ENCODE measurements at places on chromosomes 7 and 10.

GRCh38 chr10:43353495-43354329, 17.7 kb upstream of the FXYD4 start:
- DNase-seq, result no peak

DNA sequence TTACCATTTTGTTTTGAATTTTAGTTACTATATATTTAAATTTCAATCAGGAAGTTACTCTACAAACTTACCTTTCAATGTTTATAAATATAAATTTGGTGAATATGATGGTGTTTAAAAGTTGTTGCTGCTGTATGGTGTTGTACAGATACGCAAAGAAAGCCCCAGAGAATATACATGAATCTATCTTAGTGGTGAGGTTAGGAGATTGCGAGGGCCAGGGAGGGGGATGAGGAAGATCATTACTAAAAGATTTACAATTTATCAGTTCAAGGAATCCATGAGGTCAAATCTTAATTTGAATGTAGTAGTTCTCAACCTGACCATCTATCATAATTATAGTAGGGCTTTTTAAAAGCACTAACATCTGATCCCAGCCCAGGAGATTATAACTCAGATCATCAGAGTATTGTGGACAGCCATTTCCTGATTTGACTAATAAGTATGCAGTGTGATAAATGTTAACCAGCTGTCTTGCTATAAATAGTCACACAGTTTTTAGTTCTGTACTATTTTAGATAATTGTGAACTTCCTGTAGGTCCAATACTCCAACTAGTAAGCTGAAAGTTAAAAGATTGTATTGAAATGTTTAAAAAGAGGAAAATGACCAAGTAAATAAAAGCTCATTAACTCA, 23.6 kb downstream of the FAM3C start:
- DNase-seq, result no peak

GRCh38 chr7:43630482-43630881, 47.6 kb downstream of the STK17A start:
- DNase-seq, result no peak

- DNase-seq, result no peak
Measured at GRCh38 chr7:47150497-47151260, 431.2 kb downstream of the TNS3 start.

DNA sequence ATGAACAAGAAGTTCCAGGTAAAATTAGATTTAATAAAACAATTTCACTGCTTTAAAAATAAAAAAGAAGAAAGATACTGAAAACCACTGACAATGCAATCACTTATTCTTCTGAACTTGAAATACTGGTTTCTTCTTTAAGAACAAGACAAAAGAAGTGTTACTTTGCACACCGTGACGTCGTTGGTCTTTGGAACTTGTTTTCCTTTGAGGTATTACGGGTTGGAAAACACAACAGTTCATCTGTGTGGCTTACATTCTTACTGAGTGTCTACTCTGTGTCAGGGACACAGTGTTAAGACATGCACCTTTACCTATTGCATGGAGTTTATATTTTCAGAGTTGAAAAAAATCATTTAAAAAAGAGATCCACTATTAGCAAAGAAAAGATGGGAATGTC, 41.3 kb upstream of the UCN3 start:
- DNase-seq, result no peak

- peak; percentile 35 for DNase-seq
Measured at GRCh38 chr10:128306966-128307365, 180.7 kb upstream of the MKI67 start.

DNA sequence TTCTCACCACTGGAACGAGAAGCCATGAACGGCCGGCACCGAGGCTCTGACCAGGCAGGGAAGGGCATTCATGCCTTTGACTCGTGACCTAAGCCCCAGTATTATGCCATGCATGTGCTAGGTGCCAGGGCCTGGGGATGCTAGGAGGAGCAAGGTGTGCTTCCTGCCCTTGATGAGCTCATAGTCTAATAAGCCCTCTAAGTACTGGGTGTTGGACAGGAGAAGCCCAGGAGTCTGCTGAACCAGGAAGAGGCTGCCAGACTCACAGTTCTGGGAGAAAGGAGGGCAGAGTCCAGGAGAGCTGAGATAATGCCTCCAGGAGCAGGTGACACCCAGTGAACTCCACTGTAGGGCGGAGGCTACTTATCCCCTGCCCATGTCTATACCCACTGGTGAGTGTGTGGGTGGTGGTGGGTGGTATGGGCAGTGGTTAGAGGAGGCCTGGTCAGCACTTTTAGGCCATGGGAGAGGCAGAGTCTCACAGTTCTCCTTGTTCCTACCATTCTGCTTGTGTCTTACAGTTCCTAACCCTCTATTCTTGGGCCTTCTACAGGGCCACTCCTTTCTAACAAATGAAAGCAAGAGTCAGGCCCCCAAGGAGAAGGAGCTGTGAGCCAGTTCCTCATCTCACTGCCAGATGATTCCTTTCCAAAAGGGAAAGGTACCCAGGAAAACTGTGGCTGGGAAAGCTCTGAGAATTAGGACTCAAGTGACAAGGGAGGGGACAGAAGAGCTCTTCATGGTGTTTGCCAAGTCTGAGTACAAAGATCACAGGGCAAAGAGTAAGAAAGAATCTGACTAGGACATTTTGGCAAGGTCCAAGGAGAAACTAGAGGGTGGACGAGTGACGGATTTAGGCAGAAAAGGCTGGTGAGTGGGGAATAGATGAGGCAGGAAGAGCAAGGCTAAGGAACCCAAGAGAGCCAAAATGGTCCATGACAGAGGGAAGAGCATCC, 3.6 kb upstream of the MXI1 start:
- DNase-seq, result no peak

- DNase-seq, result peak; percentile 83
Measured at GRCh38 chr7:471866-472639, 47.6 kb downstream of the PDGFA start.

- DNase-seq, result no peak
Measured at GRCh38 chr10:77210645-77211044, 427.0 kb downstream of the KCNMA1 start.

DNA sequence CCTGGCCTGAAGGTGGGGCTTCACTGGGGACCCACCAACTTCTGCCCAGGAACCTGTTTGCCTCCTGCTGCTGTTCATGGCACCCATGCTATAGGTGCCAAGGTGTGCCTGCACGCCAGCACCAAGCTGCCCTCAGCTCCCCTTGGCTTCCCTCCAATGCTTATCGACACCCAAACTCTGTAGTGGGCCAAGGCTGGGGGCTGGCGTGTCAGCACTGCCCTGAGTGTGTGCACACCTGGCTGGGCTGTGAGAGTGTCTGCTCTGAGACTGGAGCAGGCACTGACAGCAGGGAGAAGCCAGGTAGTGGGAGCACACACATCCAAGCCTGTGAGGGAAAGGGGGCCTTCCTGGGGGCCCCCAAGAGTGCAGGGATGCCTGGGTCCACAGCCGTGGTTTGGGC, 43.1 kb upstream of the TUBB8 start:
- no peak for DNase-seq

DNA sequence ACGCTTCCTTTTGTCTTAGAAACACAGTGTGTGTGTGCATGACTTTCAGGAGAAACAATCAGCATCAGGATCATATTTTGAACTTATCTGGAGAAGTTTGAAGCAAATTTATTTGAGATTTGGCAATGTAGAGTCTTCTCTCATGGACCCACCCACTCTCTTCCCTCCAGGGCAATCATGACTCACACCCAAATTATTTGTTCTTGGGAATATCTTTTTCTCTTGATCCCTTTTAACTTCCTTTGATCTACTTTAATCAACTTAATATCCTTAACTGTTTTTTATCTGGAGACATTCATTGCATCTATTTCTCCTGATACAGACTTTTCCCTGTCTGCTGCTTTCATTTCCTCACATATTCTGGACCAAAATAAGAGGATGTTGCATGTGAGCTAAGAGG, 1174.3 kb downstream of the GATA3 start:
- no peak for DNase-seq

- DNase-seq, result no peak
Measured at GRCh38 chr10:17865351-17865750, 56.2 kb downstream of the MRC1 start.

GRCh38 chr7:102223184-102223583, 63.5 kb upstream of the SH2B2 start:
- no peak for DNase-seq

DNA sequence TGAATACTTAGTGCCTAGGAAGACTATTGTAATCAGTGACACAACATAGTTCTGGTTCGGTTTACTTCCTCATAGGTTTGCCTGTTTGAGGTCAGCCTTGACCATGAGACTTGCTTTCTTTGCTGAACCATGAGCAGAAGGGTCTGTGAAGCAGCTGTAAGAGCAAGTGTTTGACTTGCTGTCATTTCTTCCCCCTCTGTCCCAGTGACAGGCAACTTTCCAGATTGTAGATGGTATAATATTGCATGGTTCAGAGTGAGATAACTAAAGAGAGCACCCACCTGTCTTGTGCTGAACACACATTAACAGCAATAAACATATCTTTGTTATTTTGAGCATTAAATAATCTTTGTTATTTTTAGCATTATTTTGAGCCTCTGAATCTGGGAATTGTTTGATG, 9.3 kb upstream of the RTKN2 start:
- DNase-seq, result no peak

- no peak for DNase-seq
Measured at GRCh38 chr10:22752272-22752889, 38.0 kb upstream of the PIP4K2A start.

Data from tibial artery (tissue), 4 donors.